ENCODE measurements at places on chromosomes 12 and 14.

- DNase-seq: no peak
Measured at GRCh38 chr14:58294201-58294600, 4.2 kb upstream of the ARID4A start.

DNA sequence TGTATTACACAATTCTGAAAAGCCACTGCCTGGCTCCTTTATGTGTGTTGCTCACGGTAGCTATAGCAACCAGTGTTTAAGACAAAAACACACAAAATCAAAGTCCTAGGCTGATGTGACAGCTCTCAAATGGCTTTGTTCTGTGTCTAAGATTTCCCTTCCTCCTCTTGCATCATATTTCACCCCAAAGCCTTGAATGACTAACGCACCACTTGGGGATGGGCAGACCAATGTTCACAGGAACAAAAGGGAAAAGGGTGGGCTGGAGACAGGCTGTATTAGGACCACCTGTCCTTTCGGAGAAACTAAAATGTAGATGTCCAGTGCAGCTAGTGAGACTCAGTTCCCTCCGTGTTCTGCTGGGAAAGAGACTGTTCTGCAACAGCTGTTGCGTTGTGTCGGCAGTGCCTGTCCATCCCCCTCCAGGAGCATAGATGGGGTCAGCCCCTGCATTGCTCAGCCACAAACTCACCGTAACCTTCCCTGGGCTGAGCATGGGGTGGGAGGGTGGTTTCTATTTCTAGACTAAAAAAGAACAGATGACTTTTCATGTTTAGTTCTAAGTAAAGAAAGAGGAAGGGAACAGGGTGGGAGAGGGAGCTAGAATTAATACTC is 26.8 kb upstream of the DAAM1 start:
- DNase-seq: no peak

- DNase-seq: no peak
Measured at GRCh38 chr12:26109343-26109881, 15.4 kb downstream of the BHLHE41 start.

- no peak for DNase-seq
Measured at GRCh38 chr14:77119851-77120250, 21.7 kb downstream of the ZDHHC22 start.

GRCh38 chr12:93122569-93123091 is 193.5 kb upstream of the EEA1 start:
- DNase-seq: no peak

DNA sequence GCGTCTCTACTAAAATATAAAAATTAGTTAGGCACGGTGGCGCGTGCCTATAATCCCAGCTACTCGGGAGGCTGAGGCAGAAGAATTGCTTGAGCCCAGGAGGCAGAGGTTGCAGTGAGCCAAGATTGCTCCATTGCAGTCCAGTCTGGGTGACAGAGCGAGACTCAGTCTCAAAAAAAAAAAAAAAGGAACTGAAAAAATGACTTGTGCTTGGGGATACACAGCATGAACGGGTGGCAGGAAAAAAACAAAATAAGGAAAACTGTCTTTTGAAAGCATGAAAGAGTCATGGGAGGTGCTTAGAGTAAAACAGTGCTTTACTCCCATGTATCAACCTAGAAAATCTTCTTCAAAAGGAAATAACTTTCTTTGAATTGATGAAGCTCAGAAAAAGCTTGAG is 80.8 kb downstream of the TMTC1 start:
- DNase-seq: no peak
